Muscle of back (tissue), 13 donors: ENCODE measurements at places on chromosomes 1 and 21. TPM values are rescaled to one million over a fixed set of nuclear protein-coding genes. Genes with fewer than 3 reads are reported as not detected.

Gene HTR6
- not detected for polyA plus RNA-seq

GRCh38 chr1:178254433-178254832 lies 160.5 kb downstream of the RASAL2 start:
- no peak for DNase-seq

GRCh38 chr1:112783059-112783458 lies 67.9 kb upstream of the PPM1J start:
- DNase-seq, result no peak

DNA sequence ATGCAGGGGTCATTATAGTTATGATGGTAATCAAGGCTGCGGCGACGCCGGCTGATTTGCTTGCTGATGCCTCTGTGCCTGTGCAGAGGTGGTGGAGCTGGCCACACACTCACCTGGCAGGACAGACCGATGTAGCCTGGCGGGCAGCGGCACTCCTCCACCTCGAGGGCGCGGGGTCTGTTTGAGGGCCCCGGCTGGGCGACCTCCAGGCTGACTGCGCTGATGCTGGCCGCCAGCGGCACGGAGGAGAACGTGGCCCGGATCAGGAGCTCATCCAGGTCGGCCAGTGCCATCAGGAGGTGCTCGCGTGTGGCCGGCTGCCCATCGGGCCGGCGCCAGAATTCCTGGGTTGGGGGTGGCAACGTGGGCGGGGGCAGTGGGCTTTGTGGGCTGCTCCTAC lies 52.7 kb downstream of the LDLRAD2 start:
- no peak for DNase-seq

Gene NPHP4
- 3.2 TPM for polyA plus RNA-seq

Gene KIF2C
- 10.8 TPM for polyA plus RNA-seq
